MV-4-11 (cell line): ENCODE measurements at places on chromosomes 7 and 10.

GRCh38 chr7:69060516-69060915, 537.8 kb upstream of the AUTS2 start:
- DNase-seq: no peak

DNA sequence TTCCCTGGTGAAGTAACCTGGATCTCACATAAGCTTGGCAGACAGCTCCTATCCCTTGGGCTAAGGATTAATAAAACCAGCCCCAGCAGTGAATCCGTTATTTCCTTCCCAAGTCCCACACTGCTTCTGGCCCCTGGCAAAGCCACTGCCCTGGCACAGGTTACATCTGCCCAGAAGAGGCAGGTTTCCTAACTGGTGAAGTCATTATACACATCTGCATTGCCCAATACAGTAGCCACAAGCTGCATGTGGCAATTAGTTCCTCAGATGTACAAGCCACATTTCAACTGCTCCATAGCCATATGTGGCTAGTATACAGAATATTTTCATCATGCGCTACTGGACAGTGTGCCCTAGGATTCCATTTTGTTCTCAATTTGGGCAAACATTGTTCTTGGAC, 273.0 kb downstream of the GRM8 start:
- DNase-seq: peak; percentile 19

DNA sequence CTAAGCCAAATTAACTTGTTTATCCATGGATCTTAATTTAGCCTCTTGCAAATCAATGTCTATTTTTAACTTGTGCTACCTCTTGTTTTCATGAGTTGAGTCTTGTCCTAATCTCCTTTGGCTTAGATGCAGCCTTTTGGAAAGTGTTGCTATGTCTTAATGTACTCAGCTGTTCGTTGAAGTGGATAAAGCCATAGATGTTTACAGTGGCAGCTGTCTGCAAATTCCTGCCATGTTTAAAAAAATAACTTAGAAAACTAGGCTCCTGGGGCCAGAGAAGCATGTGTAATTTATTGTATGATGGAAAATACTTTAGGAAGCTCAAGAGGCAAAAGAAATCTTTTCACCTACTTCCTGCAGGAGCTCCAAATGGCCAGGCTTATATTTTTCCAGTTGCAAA, 253.1 kb upstream of the RHOBTB1 start:
- no peak for DNase-seq

- peak; percentile 60 for DNase-seq
These were observed 105.2 kb upstream of the PPIF start for GRCh38 chr10:79241990-79242619.

GRCh38 chr10:132631338-132631735, 93.8 kb downstream of the INPP5A start:
- no peak for DNase-seq

DNA sequence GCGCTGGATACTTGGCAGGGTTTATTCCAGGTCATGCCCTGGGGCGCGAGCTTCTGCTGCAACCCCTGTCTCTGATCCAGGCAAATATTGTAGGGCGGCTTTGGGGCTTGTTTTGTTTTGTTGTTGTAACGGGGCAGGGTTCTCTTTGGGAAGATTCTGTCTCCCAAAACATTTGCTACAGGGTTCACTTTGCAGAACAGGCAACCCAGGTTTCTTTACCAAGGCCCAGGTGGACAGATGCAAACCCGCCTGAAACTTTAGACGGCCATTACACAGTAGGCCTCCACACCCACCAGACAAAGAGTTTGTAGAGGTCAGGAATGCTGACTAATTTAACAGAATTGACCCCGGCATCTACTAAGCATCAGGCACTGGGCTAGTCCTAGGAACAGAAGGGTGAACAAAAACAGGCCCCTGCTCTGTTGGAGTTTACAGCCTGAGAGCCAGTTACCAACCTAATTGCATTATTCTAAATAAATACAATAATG, 567 bp upstream of the CDCA7L start:
- no peak for DNase-seq

- DNase-seq: no peak
These were observed 17.0 kb downstream of the GIMAP7 start for GRCh38 chr7:150531704-150532103.

DNA sequence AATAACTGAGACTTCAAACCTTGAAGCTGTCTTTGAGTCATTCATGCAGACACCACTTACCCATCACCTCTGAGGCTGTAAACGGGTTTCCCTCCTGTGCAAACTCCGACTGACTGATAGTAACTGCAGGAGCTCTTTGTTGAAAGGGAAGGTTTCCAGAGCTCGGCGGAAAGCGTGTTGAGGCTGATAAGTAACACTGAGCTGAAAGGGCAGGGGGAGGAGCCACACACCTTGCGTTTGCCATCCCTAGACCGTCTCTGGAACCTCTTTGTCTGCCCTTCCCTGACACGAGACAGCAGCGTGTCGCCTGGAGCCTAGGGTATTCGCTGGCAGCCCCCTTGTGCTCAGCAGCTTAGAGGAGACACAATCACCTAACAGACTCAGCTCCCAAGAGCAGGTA, 134.0 kb downstream of the PAXIP1 start:
- DNase-seq: no peak

- no peak for DNase-seq
These were observed 82.3 kb upstream of the ARID5B start for GRCh38 chr10:61819208-61819607.
